ENCODE measurements at places on chromosomes 1 and 21.

DNA sequence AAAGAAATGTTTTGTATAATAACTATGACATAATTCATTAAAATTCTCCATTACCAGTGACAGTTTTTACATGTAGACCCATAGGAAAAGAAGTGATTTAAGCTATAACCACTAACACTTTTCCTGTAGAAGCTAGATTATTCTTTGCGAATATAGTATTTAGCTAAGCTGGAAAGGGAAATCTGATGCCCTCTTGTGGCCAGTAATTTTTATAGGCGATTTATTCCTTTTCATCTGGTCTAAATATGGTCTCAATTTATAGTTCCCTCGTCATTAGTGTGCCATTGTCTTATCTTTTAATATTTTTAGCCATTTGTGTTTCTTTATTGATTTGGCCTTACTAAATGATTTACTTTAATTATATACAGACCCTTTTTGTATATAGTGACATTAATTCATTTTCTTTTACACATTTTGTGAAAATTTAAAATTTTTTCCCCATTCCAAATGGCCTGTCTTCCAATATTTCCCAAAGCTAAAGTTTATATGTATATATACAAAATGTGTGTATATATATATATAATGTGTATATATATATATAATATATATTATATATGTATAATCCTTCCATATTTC, 26.7 kb downstream of the BTG3 start:
- peak; percentile 71 for DNase-seq

- DNase-seq: no peak
Observed at GRCh38 chr21:35573472-35574374, 486.6 kb downstream of the SETD4 start.

GRCh38 chr1:220003610-220004299, 42.5 kb downstream of the EPRS1 start:
- DNase-seq: no peak

DNA sequence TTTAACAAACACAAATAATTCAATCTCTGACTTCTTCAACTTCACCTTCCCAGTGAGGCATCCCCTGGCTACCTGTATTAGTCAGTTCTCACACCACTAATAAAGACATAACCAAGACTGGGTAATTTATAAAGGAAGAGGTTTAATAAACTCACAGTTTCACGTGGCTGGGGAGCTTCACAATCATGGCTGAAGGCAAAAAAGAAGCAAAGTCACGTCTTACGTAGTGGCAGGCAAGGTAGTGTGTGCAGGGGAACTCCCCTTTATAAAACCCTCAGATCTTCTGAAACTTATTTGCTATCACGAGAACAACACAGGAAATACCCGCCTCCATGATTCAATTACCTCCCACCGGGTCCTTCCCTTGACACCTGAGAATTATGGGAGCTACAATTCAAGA, 478.5 kb downstream of the ADGRL2 start:
- no peak for DNase-seq

DNA sequence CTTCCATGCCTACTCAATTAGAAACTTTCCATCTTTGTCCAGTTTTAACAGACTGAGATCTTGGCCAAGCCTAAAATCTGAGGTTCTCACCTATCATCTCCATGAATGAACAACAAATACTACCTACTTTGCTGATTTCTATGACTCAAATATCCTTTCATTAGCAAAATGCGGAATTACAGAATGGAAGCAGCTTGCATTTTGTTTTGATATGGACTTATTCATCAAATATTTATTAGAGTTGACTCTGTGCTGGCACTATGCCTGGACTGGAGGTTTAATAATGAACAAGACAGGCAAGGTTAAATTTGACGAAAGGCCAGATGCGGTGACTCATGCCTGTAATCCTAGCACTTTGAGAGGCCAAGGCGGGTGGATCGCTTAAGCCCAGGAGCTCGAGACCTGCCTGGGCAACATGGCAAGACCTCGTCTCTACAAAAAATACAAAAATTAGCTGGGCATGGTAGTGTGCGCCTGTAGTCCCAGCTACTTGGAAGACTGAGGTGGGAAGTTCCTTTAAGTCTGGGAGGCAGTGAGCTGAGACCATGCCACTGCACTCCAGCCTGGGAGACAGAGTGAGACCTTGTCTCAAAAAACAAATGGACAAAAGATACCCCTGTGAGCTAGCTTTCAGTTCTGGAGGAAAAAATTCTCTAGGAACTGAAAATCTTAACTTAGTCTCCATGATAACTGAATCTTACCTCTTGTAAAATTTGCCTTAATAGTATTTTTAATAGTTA, 29.4 kb upstream of the SOD1 start:
- no peak for DNase-seq

GRCh38 chr1:115454837-115455511, 116.9 kb upstream of the NGF start:
- DNase-seq: no peak

GRCh38 chr1:117607471-117607870, 1.6 kb downstream of the TENT5C start:
- no peak for DNase-seq

GRCh38 chr21:45074048-45074817, at the start of gene ADARB1:
Gene ADARB1 (plus strand): TSS chr21:45074580. CDS start chr21:45171657, 97,077 bp downstream.
- peak; percentile 54 for DNase-seq

DNA sequence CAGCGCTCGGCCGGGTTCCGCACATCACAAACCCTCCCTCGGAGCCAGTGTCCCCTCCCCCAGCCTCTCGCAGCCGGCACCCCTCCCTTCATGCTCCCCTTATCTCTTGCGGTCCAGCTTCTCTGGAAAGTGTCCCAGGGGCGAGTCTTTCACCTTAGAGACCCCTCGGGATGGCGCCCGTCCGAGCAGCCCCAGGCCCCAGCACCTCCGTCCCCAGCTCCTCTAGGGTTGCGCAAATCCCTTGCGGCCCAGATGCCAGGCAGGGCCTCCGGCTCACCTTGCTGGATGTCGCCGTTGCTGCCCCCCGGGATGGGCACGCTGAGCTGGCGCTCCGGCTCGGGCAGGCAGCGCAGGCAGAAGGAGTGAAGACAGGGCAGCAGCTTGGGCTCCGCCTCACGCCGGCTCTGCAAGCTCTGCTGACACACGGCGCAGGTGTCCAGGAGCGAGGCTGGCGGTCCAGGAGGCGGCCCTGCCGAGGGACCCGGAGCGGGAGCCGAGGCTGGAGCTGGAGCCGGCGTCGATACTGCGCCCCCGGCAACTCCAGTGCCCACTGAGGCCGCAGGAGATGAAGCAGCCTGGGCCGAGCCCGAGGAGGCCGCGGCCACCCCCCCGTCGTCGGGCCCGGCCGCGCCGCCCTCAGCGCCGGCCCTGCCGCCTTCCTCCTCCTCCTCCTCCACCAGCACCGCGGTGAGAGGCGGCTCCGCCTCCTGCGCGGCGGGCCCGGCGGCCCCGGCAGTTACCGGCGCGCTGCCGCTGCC, 550 bp downstream of the TRIM33 start:
- DNase-seq: peak; percentile 52

DNA sequence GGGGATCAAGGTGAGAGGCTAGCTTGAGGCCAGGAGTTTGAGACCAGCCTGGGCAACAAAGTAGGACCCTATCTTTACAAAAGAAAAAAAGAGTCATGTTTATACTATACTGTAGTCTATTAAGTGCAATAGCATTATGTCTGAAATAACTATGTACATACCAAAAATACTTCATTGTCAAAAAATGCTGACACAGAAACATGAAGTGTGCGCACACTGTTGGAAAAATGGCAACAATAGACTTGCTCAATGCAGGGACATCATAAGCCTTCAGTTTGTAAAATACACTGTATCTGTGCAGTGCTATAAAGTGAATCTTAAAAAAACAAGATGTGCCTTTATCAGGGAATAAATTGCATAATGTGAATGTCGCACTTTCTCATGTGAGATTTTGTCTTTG, 14.1 kb upstream of the NID1 start:
- no peak for DNase-seq

DNA sequence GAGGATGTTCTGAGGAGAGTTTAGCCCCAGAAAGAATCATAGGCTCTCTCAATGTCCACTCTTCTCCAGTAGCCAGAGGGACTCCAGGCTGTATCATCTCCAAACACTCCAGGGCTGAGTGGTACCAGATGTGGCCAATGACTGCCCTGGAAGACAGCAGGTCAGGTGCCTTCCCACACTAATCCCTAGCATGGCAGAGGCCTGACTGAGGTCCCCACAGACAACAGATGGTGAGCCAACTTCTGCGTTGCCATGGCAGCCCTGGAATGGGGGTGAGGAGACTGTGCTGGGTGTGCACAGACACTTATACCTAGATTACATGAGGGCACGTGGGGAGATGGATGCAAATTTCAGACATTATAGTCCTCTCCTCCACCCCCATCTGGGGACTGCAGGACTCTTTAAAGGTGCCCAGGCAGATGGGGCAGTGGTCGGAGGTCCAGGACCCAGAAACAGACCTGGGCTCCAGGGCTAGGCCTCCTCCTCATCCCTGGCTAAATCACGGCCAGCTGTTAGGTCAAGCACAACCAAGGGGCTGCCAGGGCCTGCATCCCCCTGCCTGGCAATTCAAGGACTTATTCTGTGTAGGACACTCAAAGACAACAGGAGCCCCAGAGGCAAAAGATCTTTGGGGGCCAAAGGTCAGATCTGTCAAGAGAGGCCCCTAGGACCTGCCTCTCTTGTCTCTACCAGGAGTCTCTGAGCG, 42.9 kb downstream of the CAMK2N1 start:
- no peak for DNase-seq

- no peak for DNase-seq
Observed at GRCh38 chr1:20370698-20371097, 80.0 kb downstream of the VWA5B1 start.

- no peak for DNase-seq
Observed at GRCh38 chr1:36884029-36884701, 150.2 kb downstream of the GRIK3 start.

DNA sequence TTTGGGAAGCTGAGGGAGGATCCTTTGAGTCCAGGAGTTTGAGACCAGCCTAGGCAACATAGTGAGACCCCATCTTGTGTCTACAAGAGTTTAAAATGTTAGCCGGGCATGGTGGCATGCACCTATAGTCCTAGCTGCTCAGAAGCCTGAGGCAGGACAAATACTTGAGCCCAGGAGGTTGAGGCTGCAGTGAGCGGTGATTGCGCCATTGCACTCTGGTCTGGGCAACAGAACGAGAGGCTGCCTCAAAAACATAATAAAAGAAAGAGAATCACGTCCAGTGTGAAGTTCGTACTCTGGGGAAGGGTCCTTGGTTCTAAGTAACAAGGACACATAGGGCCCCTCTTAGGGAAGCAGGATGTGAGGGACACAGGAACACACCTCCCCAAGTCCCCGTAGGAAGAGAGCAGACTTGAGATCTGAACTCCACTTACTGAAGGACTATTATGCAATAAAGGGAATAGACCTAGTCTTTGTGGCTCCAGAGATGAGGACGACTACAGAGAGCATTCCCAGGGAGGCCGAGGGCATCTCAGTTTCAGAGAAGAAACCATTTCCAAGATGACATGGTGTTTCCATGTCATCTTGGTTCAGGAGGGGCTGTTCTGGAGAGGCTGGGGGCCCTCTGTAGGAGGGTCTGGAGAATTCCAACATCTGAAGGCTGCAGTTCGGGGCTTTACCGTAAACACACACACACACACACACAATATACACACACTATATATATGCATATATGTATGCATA, 10.8 kb upstream of the ENO1 start:
- no peak for DNase-seq

GRCh38 chr1:118479351-118479750, 294.3 kb upstream of the SPAG17 start:
- DNase-seq: no peak

DNA sequence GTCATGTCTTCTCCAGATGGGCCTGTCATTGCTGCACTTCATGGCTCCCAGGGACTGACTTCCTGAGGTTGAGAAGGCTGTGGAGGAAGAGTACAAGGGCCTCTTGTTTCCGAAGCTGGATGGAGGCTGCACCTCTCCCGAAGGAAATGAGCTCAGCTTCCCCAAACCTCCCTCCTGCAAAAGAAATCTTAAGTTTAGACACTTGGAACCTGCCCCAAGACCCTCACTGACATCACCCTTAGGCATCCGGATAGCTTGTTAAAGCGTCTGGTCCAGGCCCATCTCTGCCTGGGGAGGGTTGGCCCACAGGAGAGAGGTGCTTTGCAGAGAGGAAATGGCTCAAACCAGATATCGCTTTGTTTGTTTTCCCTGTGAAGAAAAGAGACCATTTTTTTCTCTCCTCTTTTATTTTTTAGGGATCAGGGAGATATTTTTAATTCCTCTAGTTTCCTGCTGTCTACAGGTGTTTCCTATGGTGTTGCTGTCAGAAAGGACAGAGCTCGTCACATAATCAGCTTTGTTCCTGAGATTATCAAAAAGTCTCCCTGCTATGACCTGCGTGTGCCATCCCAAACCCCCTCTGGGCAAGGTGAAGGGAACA, 25.0 kb downstream of the RCSD1 start:
- no peak for DNase-seq

- no peak for DNase-seq
Observed at GRCh38 chr1:68322837-68323687, 90.7 kb upstream of the WLS start.

GRCh38 chr1:245031041-245031440, 123.7 kb upstream of the KIF26B start:
- no peak for DNase-seq

DNA sequence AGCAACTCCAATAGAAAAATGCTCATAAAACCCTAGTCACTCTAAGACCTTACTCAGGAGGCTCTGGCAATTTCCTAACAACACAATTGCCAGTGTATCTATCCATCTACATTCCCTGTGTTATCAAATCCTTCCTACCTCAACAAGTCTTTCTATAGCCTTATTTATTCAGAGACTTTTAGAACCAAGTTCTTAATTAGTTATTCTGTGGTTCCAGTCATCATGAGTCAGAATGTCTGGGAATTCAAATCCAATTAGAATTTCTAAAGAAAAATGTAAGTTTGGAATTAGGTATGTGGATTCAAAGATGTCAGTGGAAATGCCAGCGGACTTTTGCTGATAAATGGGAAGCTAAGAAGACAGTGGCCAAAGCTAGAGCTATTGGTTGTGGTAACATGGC, 302.6 kb upstream of the C1orf87 start:
- no peak for DNase-seq

- no peak for DNase-seq
Observed at GRCh38 chr1:183239793-183240525, 53.9 kb downstream of the LAMC2 start.

DNA sequence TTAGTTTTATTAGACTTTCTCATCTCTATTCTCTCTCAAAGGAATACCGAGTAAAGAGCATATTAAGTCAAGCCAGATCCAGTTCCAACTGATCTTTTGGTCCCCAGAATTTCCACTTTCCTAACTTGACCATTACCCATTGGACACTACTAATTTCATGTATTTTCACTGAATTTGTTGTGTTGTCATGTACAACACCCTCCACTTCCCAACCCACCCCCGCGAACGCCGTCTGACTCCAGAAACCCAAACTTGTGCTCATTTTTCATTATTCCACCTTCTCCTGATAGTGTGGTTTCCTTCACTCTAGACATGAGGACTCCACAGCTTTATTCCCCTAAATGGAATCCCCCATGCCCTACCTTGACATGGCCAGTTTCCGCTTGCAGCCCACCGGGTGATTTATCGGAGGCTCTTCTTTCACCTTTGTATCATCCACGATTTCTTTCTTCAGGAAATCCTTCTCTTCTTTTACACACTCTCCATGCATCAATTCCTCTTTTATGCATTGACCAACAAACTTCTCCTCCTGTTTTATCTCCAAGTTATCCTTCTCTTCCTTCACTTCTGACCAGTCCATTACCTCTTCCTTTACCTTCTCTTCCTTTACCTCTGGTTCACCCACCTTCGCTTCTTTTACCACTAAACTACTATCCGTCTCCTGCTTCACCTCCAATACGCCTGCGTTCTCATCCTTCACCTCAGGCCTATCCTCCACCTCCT, 805 bp downstream of the ZNHIT6 start:
- no peak for DNase-seq
